ENCODE measurements at places on chromosomes 2 and 18.

- DNase-seq = no peak
These were observed 140.2 kb downstream of the TGIF1 start for GRCh38 chr18:3590096-3590630.

- no peak for DNase-seq
These were observed 290.1 kb downstream of the CLIP4 start for GRCh38 chr2:29405266-29405665.

DNA sequence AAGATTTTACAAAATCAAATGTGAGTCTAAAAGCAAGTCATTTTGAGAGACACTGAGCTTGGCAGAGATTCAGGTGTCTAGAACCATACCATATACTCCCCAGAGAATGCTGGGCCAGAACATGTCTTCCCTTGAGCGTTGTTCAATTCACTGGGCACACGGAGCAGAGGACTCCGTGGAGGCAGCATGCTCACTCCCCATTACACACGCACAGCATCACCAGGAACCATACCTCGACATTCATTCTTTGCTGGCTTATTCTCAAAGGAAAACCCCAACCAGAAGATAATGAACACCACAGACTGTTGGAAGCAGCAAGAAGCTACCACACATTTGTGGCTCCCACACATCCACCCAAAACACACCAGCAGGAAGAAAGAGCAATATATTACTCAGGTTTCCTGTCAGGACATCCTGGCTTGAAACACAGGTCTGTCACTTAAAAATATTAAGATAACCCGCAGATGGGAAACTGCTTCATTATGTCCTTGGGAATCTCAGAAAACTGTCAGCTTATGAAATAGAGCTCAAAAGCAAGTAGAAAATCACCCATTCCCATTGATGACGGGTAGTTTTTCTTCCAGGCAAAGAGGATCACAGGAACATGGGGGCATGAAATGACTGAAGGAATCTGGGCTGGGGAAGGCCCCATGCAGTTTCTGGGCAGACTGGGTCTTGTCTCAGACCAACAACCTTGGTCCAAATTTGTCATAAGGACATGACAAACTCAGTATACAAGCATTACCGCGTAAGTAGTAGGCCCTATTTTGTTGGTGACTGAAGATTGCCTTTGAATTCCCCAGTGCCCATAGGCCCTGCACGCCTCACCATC is 46.4 kb downstream of the PCBP1 start:
- no peak for DNase-seq

GRCh38 chr2:222651718-222652418 is 4.0 kb downstream of the FARSB start:
- no peak for DNase-seq

DNA sequence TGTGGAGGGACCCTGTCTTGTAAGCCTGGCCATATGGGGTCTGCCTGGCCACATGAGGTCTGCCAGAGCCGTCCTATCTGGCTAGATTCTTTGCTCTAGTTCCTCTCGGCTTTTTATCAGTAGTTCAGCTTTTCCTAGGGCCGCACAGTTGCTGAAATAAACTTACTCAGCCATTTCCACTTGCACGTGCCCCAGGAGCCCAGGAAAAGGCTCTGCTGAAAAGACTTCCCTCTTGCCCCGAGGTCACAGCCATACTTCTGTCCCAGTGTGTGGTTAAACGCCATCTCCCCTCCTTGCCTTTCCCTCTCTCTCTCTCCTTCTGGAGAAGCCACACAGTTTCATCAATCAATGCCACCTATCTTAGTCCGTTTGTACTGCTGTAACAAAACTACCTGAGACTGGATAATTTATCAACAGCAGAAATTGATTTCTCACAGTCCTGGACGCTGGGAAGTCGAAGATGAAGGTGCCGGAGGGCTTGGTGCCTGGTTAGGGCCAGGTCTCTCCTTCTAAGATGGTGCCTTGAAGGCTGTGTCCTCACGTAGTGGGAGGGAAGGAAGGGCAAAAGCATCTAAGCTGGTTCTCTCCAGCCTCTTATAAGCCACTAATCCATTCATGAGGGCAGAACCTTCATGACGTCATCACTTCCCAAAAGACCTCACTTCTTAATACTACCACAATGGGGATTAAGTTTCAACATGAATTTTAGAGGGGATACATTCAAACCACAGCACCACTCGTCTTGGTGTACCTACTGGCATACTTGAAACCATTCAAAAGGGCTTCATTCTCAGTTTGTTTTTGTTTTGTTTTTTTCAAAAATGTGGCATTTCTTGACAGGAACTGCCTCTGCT is 11.2 kb upstream of the GALM start:
- no peak for DNase-seq

DNA sequence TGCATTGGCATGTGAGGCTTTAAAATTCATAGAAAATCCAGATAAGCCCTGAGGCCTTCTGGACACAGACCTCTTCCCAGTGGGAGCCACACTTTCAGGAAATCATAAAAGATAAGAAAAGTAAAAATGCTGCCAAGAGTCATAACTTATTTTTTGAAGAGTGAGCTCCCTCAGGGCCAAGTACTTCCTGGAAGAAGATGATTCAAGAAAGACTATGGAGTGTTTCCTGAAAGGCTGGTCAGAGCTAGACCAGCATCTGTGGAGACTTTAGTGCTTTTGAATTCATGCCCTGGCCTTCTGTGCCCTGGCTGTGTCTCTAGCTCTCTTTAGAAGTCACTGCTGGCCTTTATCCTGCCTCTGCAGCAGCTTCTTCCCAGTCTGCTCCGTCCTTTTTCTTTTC is 6.4 kb upstream of the XDH start:
- DNase-seq = no peak

DNA sequence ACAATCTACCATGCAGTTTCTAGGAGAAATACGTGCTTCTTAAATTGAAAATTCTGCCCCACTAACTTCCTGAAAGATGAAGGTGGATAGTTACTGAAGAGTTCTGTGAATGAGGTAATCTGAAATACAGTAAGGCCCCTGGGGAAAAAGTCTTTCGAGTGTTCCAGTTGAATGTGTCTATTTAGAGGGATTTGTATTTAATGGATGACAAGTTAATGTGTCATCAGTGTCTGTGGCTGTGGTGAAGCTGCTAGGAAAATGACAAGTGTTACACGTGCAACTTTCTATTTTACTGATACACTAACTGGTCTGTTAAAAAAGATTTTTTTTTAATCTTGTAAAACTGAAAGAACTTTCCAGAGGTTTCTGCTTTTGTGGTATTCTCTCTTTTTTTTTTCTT is 384.6 kb downstream of the STK39 start:
- DNase-seq = no peak

- no peak for DNase-seq
These were observed 104.9 kb downstream of the VWA3B start for GRCh38 chr2:98191883-98192282.

DNA sequence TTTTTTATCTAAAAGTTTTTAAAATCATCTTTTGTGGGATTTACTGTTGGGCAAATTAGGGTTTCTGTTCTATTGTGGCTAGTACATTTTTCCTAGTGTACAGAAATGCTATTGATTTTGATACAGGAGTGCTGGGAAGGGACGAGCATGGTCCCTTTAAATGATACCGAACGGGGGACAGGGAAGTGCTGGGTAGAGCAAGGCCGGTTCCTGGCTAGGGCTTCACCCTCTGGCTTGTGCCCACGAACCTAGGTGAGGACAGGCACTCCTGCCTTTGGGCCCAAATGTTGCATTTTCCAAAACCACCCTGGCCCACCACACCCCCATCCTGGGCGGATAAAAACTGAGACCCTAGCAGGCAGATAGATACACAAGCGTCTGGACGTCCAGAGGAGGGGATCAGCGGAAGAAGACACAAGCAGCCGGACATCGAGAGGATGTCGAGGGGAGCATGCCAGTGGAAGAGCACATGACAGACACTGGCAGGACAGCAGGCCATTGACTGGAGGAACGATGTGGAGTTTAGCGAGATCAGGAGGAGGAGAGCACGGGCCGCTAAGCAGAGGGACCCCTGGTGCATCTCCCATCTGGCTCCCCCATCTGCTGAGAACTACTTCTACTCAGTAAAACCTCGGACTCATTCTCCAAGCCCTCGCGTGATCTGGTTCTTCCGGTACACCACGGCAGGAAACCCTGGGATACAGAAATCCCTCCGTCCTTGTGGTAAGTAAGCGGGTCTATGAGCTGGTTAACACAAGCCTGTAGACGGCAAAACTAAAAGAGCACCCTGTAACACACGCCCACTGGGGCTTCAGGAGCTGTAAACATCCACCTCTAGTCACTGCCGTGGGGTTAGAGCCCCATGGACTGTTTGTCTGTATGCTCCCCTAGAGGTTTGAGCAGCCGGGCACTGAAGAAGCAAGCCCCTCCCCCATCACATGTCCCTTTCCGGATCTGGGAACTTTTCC is 13.5 kb upstream of the CALCRL start:
- no peak for DNase-seq

GRCh38 chr2:11550302-11550701 is 16.5 kb downstream of the GREB1 start:
- no peak for DNase-seq

- DNase-seq = no peak
These were observed 275.9 kb downstream of the CDH20 start for GRCh38 chr18:61609131-61609530.

DNA sequence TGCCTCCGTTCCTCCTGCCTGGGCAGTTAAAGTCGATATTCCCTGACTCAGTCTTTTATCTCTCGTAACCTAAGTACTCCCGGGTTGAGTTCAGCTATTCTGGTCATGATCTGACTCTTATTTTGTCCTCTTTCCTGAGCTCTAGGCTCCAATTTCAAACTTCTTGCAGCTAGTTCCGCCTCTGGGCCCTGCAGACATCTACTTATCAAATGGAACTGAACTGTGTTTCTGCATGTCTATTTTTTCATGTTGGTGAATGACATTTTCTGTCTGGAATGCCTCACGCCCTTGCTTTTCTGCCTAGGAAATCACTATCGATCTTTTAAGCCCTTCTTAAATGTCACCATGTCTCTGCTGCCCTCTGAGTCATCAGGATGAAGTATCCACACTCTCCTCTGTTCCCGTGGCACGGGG is 101.5 kb downstream of the VAPA start:
- DNase-seq = no peak

DNA sequence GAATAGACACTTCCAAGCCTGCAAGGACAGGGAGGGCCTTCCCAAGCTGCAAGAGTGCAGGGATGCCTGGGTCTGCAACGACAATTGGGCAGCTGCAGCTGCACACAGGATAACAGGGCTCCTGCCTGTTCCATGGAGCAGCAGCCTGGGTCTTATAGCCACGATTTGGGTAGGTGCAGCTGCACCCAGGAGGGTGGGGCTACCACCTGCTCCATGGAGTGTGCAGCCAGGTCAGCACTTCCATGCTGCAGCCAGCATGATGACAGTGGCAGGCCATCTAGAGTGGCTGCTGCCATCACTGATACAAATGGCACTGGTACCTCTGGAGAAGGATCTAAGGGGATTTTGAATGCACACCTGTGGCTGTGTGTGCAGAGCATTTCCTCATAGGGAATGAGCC is 528.5 kb downstream of the DSC3 start:
- DNase-seq = no peak

DNA sequence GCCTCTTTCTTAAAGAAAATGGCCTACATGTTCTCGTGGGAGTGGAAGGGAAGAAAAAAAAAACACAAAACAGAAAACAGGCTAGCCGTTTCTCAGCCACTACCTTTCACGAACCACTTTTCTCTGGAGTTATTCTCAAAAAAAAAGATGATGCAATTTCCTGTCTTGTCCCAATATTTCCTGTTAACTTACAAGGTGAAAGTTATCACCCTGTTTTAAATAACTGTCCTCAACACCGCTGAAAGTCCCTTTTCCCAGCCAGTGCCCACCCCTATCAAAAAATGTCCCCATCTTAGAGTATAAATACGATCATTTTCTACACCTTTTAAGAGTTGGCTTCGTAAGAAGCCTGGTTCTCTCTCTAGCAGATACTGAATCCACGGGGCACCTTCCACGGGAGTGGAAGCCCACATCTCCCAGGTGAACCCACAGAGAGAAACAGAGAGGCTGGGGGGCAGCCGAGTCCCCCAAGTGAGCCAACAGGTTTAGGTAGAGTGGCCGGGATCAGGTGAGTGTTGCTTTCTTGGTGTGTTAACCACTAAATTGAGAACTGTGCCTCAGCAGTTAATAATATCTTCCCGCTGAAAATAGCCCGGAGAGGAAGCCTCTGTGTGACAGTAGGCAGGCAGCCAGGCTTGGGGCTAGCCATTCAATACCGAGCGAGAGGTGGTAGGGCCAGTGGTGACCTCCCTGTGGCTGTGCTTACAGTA is 15.9 kb downstream of the SMAD7 start:
- DNase-seq = no peak

GRCh38 chr18:23627321-23627720 is 35.4 kb downstream of the ANKRD29 start:
- no peak for DNase-seq

DNA sequence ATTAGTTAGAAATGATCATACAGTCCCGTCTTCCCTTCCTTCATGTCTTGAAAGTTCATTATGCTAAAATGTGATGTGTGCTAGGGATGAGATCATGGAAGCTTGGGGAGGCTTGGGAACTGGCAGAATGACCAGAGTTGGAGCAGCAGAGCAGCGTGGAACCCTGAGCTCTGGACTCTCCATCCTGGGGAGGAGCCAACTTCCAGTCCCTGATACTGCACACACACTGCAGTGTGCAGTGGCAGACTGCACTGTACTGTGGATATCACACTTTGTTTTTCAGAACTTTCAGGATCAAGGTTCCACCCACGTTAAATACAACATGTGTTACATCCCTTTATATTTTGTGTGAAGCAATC is 27.3 kb upstream of the GREB1 start:
- DNase-seq = no peak

DNA sequence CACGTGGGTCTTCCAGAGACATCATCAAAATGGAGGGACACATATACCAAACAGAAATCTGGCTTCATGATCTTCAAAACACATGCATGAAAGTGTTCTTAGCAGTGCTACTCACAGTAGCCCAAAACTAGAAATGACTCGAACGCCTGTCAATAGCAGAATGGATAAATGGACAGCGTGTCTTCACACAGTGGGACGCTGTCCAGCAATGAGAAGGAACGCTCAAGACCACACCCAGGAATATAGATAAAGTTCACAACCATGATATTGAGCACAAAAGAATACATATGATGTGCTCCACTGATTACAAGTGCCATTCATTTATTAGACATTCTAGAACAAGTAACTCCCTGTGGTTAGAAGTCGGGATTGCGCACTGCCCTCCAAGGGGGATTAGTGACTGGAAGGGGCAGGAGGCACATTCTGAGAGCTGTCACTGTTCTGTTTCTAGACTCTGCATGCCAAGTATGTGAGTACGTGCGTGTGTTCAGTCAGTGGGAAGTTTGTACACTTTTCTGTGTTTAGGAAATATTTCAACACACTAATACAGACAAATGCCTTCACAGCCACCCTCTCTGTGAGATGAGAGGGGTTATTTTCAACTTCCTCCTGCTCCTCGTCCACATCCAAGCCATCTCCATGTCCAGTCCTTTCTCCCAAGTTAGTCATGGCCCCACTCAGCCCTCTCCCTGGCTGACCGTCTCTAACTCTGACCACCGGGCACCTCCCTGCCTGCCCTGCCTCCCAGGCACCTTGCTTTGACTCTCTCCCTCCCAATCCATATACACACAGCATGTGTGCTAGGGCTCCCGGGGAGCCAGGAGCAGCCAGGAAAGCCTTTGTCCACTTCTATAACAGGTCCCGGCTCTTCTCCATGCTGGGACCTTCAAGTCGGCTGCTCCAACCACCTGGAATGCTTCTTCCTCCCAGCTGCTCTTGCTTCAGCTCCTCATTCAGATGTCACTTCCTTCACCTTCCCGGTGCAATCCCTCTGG is 26.9 kb upstream of the TNS1 start:
- no peak for DNase-seq

All from NCI-H510A treated with DMSO at 0.1 percent for 48 hours (cell line).